HT-29 (cell line): ENCODE measurements at places on chromosomes 5 and 9. TPM values are rescaled to one million over a fixed set of nuclear protein-coding genes. Genes with fewer than 3 reads are reported as not detected.
A peak's percentile ranks its signal among the peaks of the same experiment; 100 is the strongest.

DNA sequence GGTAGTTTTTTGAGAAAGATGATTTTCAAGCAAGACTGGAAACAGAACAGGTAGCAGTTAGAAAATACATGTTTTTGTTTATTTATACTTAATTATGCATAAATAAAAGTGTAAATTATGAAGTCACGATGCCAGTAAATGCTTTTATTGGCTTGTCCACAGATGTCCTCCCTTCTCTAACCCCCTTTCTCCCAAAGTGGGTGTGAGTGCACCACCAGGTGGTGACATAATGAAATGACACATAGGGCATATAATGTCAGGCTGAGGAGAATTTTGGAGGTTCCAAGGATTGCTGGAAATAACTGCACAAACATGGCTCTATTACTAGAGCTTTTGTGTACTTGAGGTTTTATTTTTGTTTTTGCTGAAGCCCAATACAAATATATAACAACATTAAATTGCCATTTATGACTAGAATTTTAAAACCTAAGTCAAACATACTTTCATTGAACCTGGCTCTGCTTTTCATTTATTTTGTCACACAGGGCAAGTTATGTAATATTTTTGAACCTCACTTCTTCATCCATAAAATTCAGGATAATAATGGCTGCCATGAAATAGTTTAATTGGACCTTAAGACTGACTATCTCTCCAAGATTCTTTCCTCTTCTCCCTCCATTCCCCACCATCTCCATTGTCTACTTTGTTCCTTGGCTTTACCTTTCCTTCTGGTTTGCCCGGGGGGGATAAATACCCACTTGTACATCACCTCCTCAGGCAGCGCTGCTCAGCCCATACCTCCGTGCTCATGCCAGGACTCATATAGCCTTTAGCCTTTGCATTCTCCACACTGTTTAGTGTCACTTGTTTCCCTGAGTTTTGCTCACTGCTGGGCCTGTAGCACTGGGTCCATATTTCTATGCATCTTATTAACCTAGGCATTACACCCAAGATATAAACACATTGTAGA, 168.8 kb downstream of the PDE4D start:
- DNase-seq: peak; percentile 68

- DNase-seq: no peak
These were observed 1357.5 kb upstream of the C9orf72 start for GRCh38 chr9:28930766-28931165.

DNA sequence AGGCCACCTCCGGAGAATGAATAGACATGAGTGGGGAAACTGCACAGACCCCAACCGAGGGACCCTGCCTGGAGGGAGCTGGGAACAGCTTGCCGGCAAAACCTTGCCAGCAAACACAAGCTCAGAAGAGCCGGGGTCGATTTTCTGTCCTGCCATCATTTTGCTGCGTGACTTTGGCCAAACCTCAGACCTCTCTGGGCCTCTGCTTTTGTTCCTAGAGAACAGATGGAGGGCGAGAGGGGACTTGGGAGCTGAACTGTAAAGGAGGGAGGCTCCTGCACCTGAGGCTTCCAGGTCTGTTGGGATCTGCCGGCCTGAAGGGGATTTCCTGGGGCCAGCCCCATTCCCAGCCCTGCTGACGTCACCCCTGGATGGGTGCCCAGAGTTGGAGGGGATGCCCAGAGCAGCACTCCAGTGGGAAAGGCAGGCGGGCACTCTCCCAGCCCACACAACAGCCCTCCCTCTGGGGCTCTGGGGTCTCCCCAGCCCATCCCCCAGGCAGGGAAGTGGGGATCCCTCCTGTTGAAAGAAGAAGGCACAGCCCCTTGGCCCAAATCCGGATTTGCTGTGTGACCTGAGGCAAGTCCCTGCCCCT, 40.4 kb upstream of the SYNPO start:
- DNase-seq: peak; percentile 56

The TRIM32 gene
- total RNA-seq: 17.6 and 17.8 TPM in 2 replicates

DNA sequence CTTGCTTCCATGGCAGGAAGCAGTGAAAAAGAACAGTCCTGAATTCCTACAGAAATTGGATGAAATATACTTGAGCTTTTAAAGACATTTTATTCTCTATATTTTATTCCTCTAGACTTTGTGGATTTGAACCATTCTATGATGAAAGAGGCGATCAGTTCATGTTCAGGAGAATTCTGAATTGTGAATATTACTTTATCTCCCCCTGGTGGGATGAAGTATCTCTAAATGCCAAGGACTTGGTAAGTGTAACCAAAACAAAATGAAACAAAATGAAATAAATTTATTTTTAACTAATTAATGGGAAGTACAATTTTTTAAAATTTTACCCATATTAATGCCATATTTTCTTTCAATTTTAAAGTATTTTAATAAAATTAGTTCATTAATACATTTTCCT, 34.1 kb downstream of the STARD4 start:
- DNase-seq: no peak

The SPACA9 gene
- total RNA-seq: 1.3 and 1.4 TPM in 2 replicates

GRCh38 chr5:122690266-122690665, 84.6 kb upstream of the SNX2 start:
- no peak for DNase-seq

DNA sequence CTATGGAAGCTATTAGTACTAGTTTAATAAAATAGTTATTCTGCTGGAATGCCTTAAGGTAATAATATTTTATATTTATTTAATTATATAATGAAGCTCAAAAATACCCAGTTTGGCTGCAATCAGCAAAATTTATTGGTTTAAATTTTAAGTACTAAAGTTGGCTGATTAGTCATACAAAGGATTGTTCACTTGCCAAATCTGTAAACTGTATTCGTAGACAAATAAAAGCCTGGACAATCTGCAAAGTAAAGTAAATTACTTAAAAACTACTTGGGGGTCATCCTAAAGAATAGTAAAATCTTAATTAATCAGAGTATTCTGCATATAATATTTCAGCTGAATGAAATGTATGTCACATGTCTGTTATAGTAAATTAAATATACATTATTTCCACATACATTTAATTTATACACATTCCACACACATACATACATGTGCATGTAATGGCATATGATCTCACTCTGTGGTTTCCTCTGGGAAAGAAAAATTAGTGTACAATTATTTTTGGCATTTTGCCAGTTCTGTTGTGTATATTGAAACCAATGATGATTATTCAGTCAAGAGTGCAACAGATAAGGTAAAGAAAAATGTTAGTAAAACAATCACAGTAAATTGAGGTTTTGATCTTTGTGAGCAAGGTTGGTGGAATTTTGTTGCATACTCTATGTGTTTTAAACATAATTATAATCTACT, 455.9 kb downstream of the CDH9 start:
- DNase-seq: no peak

- DNase-seq: no peak
These were observed 49.3 kb downstream of the CSNK1G3 start for GRCh38 chr5:123561230-123561629.

DNA sequence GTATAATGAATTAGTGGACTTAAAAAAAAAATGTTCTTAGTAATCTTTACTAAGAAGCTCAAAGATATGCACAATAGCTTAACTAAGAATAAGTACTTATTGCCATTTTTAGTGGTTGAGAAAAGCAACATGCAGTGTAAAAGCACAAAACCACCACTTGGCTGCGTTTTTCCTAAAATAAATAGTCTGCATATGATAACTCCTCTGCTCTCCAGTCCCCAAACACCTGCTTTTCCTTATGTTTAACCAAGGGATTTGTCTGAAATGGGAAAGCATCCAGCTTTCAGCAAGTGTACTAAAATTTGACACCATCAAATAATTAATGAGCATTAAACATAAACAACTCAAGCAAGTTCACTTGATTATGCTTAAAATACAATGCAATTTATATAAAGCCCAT, 41.4 kb downstream of the PSIP1 start:
- no peak for DNase-seq

The VPS13A gene
- total RNA-seq: 10.0 and 13.8 TPM in 2 replicates

DNA sequence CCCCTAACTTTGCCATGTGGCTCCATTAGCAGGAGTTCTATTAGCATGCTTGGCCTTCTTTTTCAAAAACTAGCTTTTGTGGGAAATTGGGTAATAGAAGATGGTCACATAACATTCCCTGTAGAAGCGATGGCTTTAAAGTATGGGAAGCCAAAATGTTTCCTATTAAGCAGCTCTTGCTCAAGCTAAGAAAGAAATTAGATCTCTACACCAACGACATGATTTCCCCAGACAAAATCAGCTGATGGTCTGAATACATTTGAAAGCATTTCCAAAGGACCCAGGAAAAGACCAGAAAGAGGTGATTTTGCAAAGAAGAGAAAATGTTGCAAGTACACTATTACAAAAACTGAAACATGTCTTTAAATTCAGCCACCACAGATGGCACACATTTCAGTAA, 4.8 kb upstream of the NFIL3 start:
- DNase-seq: no peak

GRCh38 chr5:141003791-141004611, 37.7 kb downstream of the PCDHAC2 start:
- DNase-seq: peak; percentile 50

- DNase-seq: no peak
These were observed 51.2 kb downstream of the USP20 start for GRCh38 chr9:129886226-129887174.

GRCh38 chr9:13557746-13558145, 278.3 kb upstream of the MPDZ start:
- DNase-seq: no peak

DNA sequence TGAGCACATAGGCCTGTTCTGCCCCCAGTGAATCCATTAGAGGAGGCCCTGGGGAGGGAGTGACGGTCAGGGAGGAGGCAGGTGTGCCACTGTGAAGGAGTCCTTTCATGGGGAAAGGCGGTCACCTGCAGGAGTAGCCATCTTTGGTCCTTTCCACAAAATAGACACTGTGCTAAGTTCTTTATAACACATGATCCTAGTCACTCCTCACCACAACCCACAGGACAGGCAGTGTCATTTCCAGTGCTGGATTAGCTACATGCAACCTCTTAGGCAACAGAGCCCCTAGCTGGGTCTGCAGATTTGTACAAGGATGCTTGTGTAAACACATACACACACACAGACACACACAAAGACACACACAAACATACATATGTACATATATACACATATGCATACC, 18.3 kb downstream of the DOCK2 start:
- DNase-seq: no peak

DNA sequence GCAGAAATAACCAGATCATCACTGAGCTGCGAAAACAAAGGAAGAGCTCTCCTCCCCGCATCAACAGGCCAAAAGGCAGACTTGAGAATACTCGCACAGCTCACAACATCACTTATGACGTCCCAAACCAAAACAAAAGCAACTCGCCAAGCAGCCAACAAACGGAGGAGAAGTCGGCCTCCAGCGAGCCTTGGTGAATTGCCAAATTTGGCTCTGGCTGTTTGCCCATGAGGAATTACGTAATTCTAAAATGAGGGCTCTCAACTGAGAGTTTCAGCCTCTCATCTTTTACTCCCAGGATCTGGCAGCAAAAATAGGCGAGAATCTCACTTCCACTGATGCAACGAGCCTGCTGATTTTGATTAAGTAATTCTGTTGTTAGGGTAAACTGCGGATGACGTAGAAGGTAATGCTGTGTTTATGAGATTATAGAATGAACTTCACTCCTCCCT, 51.7 kb upstream of the SEMA6A start:
- no peak for DNase-seq

DNA sequence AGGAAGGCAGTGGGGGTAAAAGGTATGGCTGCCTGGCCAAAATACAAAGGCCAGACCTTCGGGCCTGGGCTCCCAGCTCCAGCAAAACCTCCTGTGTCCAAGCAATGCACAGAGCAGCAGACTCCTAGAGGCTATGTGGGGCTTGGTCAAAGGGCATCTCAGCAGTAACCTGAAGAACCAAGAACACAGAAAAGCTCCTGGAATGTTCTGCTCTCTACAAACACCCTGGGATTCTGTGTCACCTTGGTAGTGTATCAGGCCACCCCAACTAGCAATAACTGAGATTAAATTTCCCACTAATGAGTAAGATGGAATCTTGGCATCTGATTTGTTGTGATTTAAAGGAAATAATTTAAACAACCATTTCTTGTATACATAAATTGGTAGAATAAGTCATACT, 158.6 kb downstream of the GLIS3 start:
- DNase-seq: no peak

The SLC2A6 gene
- total RNA-seq: 12.5 and 14.4 TPM in 2 replicates

DNA sequence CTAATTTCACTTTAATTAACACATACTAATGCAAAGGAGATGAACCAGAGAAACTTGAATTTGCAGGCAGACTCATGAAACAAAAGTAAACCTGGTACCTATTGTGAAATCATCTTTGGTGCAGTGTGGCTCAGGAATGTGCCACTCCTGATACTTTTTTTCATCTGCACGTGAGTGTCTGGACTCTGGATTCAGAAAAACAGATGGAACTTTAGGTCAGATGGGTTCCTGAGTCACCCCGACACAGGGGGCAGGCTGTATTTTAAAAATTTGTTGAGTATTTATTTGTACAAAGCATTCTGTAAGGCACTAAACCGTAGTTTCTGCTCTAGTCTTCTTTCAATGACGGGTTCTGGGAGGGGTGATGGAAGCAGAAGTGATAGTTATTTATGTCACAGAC, 52.2 kb upstream of the TUT7 start:
- no peak for DNase-seq

- no peak for DNase-seq
These were observed 50.4 kb upstream of the SLC2A8 start for GRCh38 chr9:127346584-127346983.
